ENCODE measurements at places on chromosomes 3 and 15.
A peak's percentile ranks its signal among the peaks of the same experiment; 100 is the strongest.

- DNase-seq, result no peak
These were observed 145.4 kb upstream of the SLC24A5 start for GRCh38 chr15:47975427-47975826.

DNA sequence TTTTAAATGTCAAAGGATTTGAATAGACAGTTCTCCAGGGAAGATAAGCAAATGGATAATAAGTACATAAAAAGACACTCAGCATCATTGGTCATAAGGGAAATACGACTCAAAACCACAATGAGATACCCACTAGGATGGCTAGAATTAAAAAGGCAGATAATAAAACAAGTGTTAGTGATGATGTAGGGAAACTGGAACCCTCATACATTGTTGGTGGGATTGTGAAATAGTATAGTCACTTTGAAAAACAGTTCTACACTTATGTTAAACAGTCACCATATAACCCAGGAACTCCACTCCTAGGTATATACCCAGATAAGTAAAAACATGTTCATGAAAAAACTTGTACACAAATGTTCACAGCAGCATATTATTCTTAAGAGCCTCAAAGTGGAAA, 72.5 kb downstream of the GPR156 start:
- DNase-seq, result no peak

GRCh38 chr15:69729167-69729748, 276.6 kb downstream of the RPLP1 start:
- DNase-seq, result no peak

DNA sequence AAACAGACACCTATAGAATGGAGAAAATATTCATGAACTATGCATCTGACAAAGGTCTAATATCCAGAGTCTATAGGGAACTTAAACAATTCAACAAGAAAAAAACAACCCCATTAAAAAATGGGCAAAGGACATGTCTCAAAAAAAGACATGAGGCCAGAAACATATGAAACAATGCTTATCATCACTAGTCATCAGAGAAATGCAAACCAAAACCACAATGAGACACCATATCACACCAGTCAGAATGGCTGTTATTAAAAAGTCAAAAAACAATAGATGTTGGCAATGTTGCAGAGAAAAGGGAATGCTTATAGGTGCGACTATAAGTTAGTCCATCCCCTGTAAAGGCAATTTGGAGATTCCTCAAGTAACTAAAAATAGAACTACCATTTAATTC, 11.4 kb upstream of the HDGFL3 start:
- no peak for DNase-seq

DNA sequence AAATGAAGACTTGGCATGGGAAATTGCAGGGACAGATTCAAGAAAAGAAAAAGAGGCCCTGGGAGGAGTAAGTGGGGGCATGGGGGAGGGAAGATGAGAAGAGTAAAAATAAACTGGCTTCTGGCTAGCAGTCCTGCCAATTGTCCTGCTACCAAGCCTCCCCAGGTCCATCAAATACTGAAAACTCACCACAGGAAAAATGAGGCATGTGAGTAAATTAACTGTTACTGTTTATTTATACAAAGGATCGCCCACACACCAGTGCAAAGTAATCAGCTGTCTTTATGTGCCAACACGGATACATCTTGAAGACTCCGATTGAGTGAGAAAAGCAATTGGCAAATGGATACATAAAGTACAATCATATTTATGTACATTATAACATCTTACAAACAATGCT, 10.7 kb upstream of the KLHL25 start:
- DNase-seq, result no peak

DNA sequence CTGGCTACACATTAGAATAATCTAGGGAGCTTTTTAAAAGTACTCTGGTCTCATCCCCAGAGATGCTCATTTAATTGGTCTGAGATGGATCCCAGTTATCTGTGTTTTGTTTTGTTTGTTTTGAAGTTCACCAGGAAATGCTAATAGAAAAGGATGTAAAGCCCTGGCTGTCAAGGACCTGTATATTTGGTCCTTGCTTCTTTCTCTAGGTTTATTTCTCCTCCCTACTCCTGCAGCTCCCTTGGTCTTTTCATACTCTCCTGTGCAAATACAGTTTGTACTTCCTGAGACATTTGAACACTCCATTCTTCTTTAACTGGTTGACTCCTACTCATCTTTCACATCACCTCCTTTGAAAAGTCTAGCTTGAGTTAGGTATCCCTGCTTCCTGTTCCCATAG, 3.3 kb downstream of the PIK3CA start:
- DNase-seq, result no peak

- DNase-seq, result no peak
These were observed 140.7 kb upstream of the MEF2A start for GRCh38 chr15:99424978-99425656.

DNA sequence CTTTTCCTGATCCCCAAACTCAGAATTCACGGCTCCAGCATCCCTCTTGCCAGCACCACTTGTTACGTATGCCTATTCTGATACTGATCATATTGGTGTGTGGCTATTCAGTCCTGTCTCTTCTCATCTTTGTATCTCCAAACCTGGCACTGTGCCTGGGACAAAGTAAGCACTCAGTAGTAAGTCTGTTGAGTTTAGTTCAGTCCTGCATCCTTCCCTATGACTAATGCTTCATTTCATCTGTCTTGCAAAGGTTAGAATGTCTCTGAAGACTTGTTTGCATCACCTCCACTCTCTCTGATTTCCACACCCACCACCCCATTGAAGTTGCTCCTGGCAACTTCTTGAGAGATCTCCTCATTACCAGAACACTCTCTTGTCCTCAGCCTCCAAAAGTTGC, 80.3 kb downstream of the HMG20A start:
- no peak for DNase-seq

DNA sequence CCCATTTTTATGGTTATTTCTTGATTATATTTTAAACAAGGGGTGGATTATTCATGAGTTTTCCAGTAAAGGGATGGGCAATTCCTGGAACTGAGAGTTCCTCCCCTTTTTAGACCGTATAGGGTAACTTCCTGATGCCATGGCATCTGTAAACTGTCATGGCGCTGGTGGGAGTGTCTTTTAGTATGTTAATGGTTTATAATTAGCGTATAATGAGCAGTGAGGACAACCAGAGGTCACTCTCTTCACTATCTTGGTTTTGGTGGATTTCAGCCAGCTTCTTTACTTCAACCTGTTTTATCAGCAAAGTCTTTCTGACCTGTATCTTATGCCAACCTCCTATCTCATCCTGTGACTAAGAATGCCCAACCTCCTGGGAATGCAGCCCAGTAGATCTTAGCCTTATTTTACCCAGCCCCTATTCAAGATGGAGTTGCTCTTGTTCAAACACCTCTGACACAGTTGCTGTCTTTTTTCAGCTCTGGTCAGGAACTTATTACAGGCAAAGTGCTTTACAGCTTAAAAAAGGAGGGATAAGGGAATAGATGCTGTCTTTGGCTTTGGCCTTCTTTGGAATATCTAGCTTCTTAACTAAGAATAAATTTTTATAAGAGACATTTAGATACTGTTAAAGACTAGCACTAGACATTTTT, 257.8 kb downstream of the CNTN4 start:
- no peak for DNase-seq

GRCh38 chr15:28075573-28075972, 23.5 kb downstream of the OCA2 start:
- no peak for DNase-seq

GRCh38 chr3:186815435-186815834, 9.2 kb upstream of the RFC4 start:
- peak; percentile 60 for DNase-seq

- DNase-seq, result no peak
These were observed 292.5 kb downstream of the MCTP2 start for GRCh38 chr15:94523873-94524272.

DNA sequence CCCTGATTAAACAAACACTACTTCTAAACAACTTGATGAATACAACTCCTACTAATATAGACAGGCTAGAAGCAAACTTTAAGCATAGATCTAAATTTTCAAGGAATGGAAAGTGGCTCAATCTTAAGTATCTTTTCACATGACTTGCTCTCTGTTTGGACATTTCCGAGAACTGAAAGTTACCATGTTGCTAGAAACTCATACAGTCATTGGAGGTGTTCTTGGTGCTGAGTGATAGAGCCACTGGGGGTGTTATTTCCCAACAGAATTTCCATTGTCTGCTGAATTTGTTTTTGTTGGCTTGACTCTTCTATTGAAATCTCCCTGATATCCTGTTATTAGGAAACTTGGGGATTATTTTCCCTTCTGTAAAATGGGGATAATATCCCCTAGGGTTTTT, 264.5 kb upstream of the RASGRP1 start:
- DNase-seq, result no peak

DNA sequence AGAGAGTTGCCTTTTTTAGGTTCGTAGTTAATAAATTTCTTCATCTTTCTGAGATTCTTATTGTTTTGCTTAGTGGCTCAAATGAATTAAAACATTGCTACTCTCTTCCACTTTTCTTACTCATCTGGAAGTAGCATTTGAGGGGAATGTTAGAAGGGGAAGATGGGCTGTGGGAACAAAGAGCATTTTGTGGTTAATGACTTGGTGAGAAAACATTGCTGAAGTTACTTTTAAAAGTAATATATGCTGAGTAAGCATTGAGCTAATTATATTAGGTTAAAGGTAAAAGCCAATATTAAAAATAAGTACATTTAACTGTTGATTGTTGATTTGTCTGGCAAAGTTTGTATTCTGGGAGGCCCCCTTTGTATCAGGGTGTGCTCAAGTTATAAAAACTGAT, 5.7 kb downstream of the MORF4L1 start:
- no peak for DNase-seq

DNA sequence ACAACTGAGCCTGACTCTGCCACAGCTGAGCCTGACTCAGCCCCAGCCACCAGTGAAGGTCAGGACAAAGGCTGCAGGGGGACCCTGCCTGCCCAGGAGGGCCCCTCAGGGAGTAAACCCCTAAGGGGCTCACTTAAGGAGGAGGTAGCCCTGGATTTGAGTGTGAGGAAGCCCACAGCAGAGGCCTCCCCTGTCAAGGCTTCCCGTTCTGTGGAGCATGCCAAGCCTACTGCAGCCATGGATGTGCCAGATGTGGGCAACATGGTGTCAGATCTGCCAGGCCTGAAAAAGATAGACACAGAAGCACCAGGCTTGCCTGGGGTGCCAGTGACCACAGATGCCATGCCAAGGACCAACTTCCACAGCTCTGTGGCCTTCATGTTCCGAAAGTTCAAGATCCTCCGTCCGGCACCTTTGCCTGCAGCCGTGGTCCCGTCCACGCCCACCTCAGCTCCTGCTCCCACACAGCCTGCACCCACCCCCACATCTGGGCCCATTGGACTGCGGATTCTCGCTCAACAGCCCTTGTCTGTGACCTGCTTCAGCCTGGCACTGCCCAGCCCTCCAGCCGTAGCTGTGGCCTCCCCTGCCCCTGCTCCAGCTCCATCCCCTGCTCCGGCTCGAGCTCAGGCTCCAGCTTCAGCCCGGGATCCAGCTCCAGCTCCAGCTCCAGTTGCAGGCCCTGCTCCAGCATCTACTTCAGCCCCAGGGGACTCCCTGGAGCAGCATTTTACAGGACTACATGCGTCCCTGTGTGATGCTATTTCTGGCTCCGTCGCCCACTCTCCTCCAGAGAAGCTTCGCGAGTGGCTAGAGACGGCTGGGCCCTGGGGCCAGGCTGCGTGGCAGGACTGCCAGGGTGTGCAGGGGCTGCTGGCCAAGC, 6.2 kb downstream of the C15orf39 start:
- DNase-seq, result no peak

- DNase-seq, result no peak
These were observed 24.4 kb downstream of the PTPN23 start for GRCh38 chr3:47404955-47405790.

GRCh38 chr15:35723120-35723847, 177.3 kb upstream of the DPH6 start:
- DNase-seq, result no peak

DNA sequence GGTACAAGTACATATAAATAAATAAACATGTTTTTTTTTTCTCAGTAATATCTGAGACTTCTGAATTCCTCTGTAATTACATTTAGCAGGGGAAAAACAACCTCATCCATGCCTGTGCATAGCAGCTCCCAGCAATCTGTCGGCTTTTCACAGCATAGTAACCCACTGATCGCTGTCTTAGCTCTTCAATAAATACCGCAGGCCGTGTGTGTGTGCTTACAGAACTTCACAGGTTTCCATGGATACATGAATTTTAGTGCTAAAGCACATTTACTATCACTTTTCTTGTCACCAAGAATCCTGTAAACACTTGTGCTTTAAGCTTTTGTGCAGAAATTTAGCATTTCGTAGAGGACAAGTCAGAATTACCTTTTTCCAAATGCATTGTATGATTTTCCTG, 4.0 kb upstream of the PLAAT1 start:
- DNase-seq, result no peak

DNA sequence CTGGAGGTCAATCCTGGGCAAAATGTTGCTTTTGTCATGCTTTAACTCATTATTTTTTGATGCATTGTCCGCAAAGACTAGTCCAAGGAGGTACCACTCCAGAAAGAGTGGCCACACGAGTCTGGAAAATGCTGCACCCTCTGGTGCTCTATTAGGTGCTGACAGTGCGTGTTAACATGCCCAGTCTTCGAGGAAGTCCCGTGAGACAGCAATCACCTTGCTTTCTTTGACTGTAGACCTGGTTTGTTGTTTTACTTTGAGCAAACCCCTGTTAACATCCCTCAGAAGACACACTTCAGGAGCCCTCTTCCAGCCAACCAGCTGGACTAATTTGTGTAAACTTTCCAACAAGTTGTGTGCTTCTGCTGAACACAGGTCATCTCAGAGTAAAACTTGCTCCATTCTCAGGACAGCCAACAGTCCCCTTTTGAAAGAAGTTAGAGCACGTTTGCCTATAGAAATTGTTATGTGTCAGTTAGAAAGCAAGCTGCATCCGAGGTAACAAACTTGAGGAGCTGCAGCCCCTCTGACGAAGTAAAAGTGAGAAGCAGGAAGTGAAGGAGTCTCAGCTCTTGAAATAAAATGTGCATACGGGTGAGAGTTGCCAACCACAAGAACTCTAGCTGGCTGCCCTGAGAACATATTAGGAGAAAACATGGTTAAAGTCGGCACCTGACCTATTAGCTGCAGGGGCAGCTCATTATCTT, 205.0 kb downstream of the LPP start:
- DNase-seq, result no peak

- DNase-seq, result no peak
These were observed 1081.7 kb downstream of the NAALADL2 start for GRCh38 chr3:175940881-175941280.

- no peak for DNase-seq
These were observed 115.7 kb upstream of the TSPAN3 start for GRCh38 chr15:77186594-77187011.

DNA sequence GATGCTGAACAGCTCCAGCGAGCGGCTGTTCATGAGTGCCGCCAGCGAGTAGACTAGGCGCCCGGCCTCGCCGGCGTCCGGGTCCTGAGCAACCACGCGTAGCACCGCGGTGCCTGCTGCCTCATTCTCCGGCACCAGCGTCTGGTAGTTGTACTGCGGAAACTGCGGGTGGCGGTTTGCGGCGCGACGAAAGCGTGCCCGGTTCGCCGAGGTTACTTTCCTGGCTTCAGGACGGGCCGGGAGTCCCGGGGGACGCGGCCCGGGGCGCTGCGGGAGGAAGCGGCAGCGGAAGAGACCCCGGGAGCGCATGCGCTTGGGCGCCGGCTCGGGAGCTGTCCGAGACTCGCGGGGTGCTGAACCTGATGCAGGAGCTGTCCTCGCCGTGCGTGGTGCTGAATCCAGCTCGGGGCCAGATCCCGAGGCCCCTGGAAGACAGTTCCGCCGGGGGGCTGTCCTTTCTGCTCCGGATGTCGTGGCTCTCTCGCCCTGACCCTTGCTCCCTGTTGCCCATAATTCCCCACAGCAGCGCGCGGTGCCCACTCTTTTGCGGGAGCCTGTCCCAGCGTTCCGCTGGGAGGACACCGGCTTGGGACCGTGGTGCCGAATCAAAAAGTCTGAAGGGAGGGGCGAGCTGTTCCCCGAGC, 1.1 kb downstream of the CELSR3 start:
- no peak for DNase-seq

GRCh38 chr3:186722457-186722856, 5.3 kb downstream of the KNG1 start:
- peak; percentile 65 for DNase-seq
